ENCODE measurements at places on chromosomes 7 and 10.
A peak's percentile ranks its signal among the peaks of the same experiment; 100 is the strongest.

- DNase-seq, result no peak
Measured at GRCh38 chr7:30918676-30919075, 7.0 kb downstream of the AQP1 start.

GRCh38 chr10:133388973-133389818, 4.8 kb upstream of the MTG1 start:
- no peak for DNase-seq

- no peak for DNase-seq
Measured at GRCh38 chr7:101488826-101489572, 126.3 kb downstream of the COL26A1 start.

- DNase-seq, result no peak
Measured at GRCh38 chr10:3116508-3117100, 49.3 kb downstream of the PFKP start.

DNA sequence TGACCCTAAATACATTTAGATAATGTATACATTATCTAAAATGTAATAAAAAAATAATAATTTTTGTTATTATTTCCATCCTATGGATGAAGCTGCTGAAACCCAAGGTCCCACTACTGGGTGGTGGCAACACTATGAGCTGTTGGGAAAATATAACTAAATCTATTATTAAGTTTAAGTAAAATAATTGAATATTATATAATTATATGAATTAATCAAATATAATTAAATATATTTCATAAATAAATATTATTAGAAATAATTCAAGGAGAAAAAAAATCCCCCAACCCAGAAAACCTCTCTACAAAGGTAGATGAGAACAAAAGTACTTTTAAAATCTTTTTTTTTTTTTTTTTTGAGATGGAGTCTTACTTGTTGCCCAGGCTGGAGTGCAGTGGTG, 7.9 kb downstream of the PRSS58 start:
- no peak for DNase-seq

DNA sequence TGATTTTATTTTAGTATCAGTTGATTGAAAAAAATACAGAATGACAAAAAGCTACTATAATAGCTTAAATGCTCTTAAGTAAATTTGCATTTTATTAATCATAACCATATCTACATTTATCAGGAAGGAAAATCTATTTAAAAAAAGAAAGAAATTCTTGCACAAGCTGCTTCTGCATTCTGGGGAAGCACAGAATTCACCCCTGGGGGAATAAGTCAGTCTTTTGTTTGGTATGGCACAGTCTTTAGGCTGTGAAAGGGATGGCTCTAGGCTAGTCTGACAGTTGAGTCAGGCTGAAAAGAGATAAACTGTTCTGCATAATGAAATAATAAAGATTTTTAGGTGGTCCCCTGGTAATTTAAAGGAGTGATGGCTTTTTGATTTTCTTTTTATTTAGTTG, 37.9 kb downstream of the HTR7 start:
- no peak for DNase-seq

DNA sequence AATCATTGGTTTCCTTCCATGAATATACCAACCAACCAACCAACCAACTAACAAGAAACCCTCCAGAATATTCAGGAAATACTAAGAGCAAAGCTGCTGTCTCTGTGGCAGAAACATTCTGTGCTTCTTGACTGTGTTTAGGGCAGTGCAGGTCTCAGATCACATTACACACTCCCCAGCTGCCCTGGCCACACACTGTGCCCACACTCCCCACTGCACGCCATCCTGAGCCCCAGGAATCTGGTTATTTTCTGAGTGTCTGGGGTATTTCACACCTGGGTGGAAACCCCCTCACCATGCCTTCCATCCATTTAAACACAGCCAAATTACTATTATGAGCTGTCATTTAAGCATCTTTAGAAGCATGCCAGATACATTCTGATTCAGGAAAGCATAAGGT, 183.7 kb upstream of the ANK3 start:
- no peak for DNase-seq

DNA sequence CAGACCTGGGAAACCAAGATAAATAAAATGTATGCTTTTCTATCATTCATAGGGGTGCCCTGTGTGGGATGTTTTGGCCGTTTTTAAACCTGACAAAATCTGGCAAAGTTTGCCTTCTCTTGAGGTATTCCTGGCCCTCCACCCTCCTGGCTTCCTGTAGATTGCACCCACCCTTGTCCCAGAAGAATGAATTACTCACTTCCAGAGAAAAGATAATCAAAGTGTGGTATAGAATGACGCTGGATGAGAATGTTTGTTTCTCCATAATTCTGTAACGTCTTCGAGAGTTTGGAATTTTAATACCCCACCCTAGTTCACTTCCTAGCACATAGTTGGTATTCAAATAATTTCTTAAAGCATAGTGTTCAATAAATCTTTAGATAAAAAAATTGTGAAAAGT, 519.7 kb upstream of the PFKP start:
- no peak for DNase-seq

DNA sequence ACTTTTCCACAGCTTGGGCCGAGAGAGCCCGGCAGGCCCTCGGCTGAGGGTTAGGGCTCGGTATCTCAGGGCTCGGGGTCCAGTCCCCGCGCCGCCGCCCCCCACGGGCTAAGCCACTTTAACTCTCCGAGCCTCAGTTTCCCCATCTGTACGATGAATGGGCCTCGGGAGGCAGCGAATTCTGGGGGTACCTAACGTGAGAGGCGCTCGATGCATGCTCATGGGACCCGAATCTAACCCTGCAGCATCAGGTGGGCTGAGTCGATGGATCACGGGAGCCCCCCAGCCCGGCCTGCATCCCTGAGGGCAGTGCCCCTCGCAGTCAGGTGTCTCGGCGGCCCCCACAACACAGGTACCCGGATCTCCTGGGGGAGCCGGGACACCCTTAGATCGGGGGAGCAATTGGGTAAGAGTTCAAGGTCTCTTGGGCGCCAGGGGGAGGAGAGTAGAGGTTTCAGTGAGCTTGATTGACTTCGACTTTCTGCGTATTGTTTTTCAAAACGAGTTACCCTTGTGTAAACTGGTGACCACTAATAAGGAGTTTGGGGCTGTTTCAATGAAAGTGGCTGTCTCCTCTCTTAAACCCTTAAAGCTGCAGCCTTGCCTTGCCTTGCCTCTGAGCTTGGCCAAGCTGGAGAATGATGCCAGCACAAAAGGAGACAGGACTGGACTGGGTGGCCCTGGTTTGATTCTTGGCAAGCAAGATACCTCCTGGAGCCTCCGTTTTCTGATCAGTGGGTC, 631 bp downstream of the POR start:
- peak; percentile 24 for DNase-seq

DNA sequence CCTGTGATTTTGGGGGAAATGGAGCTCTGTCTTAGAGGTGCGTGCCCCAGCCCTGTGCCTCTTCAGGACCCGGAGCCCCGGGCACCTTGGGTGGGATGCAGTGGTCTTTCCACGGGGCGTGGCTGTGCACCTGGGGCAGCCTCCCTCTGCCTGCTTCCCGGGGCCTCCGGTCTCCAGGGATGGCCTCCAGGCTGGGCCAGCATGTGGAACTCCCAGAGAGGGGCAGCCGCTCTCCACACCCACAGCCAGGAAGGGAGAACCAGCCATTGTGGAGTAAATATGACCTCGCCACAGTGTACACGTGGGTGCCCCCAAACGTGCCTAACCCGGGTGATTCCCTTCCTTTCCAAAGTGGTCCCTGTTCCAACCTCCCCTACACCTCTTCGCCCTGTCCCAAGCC, 52.6 kb downstream of the JAKMIP3 start:
- no peak for DNase-seq

DNA sequence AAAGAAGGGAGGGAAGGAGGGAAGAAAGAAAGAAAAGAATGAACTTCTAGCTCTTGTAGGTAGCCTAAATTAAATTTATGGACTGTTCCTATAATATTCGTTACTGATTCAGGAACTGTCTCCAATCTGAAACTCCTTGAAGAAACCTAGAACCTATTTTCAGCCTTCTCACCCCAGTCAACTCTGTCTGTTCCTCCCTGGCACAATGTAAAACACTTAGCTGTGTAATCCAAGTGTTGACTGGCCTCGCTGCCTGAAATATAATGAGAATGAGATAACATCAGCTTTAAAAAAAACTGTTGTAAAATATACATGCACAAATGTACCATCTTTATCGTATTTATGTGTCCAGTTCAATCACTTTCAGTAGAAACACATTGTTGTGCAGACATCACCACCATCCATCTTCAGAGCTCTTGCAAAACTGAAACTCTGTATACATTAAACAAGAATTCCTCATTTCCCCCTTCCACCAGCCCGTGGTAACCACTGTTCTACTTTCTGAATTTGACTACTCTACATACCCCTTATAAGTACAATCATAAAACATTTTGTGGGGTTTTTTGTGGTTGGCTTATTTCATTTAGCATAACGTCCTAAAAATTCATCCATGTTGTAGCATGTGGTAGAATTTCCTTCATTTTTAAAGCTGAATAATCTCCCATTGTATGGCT, 6.3 kb upstream of the C7orf33 start:
- no peak for DNase-seq

DNA sequence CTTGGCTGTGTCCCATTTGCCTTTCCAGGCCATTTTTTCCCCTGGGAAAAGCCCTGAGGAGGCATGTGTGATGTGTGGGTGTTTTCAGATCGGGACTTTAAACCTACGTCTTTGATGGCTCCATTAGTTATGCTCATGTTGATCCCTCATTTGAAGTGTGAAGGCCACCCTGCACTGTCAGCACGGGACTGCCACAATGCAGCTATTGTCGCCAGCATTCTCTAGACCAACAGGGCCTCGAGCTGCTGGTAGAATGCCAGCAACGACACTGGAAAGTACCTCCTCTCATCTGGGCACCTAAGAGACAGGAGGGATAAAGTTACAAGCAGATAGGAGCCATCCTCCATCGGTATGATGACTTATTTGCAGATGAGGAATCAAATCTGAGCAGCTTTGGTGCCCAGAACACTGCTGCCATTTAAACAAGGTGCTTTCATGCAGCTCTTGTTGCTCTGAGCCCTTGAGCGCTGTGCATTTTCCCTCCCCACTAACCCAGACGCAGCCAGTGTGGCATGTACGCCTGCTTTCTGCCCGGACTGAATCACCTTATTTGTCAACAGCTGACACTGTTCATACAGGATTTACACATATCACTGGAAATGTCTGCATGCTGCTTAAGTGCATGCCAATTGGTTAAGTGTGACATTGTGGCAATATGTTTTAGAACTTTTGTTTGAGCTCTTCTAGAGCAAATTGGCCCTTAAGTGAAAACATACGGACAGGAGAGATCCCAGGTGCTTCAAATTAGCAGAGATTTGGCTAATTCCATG, 175.0 kb upstream of the PITRM1 start:
- DNase-seq, result no peak

DNA sequence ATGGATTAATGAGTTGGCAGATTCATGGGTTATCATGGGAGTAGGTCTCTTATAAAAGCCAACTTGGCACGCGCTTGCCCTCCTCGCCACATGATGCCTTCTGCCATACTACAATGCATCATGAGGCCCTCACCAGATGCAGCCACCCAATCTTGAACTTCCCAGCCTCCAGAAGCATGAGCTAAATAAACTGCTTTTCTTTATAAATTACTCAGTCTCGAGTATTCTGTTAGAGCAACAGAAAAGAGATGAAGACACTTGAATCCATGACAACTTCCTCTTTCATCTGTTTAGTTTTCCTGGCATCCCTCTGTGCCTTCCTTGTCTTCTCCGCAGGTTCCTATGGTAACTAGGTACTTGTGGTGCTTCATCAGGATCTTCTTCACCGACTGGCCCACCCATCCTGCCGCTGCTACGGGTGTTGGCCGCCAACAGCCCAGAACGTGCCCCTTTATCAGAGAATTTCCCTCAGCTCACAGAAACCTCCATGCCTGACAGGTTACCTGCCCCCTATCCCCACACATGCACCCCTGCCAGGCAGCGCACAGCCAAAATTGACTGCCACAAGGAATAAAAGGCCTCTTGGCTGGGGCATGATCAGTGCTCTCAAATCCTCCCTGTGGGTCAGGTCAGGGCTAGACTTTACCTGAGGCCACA, 28.0 kb upstream of the PPIF start:
- DNase-seq, result no peak
